ENCODE measurements at places on chromosomes 12 and 14.

DNA sequence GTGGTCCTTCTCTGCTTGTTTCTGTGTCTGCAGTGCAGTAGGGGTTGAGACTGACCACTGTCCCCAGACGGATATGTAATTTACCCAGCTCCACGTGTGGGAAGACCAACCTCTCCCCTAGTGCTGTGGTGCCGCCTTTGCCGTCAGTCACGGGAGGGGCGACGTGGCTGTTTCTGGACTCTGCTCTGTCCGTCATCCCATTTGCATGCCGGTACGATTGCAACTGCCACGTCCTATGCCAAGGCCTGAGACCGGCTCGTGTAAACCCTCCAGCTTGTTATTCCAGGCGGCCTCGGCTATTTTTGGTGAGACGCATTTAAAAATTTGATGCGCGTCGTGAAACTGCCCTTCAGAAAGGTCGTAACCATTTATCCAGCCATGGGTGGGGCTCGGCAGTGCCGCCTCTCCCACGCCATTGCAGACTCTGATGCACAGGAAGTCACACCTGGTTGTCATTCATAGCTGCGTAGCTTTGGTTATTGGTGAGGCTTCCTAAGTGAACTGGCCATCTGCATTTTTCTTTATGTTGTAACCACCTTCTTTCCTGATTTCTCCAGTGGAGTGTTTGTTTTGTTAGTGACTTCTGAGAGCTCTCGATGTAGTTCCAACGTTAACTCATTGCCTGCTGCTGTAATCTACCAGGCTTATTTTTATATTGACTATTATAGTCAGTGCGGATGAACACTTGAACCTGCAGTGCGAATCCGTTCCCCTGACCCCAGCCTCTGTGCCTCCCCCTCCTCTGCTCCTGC lies 75.1 kb downstream of the ADGRD1 start:
- H3K27ac ChIP-seq = no peak overlapping the region
- no peak overlapping the region for H3K4me3 ChIP-seq
- H3K36me3 ChIP-seq = no peaks in the 10 kb centered on the region
- DNase-seq = no peak

GRCh38 chr12:1794440-1795090 lies 25.8 kb upstream of the LRTM2 start:
- H3K4me1 ChIP-seq = peaks cover 15% of the 10 kb centered on the region
- DNase-seq = no peak
- no peak overlapping the region for H3K4me3 ChIP-seq
- no peaks in the 10 kb centered on the region for H3K27me3 ChIP-seq
- no peak overlapping the region for H3K27ac ChIP-seq

GRCh38 chr12:16972923-16973770 lies 367.2 kb upstream of the LMO3 start:
- H3K27ac ChIP-seq = no peak overlapping the region
- H3K27me3 ChIP-seq = no peaks in the 10 kb centered on the region
- no peak for DNase-seq
- no peaks in the 10 kb centered on the region for H3K4me1 ChIP-seq

DNA sequence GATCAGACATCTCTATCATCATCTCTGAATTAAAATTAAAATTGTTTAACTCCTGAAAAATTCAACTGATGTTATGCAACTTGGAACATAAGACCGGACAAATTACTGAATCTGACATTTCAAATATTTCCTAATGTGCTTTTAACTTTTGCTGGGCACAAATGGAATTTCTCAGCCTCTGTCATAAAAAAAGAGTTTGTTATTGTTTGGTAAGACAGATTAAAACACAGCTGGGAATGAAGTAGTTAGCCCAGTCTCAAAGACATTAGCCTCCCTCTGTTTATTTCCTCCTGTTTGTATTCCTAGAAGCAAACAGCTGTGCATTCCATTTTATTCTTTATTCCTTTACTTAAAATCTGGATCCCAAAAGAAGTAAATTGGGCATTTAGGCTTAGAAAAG lies 29.4 kb downstream of the PLEKHA5 start:
- H3K27ac ChIP-seq = no peak overlapping the region
- no peaks in the 10 kb centered on the region for H3K4me1 ChIP-seq
- no peaks in the 10 kb centered on the region for H3K27me3 ChIP-seq

- no peak overlapping the region for H3K27ac ChIP-seq
- no peaks in the 10 kb centered on the region for H3K4me1 ChIP-seq
- H3K27me3 ChIP-seq = no peaks in the 10 kb centered on the region
- peaks cover 4% of the 10 kb centered on the region for H3K36me3 ChIP-seq
- no peak overlapping the region for H3K4me3 ChIP-seq
- no peak for DNase-seq
Measured at GRCh38 chr14:79960288-79960687, 251.0 kb downstream of the DIO2 start.

- H3K27me3 ChIP-seq = no peaks in the 10 kb centered on the region
- H3K27ac ChIP-seq = no peak overlapping the region
- H3K36me3 ChIP-seq = no peaks in the 10 kb centered on the region
- H3K4me1 ChIP-seq = no peaks in the 10 kb centered on the region
Measured at GRCh38 chr12:18250313-18250916, 10.9 kb upstream of the PIK3C2G start.

DNA sequence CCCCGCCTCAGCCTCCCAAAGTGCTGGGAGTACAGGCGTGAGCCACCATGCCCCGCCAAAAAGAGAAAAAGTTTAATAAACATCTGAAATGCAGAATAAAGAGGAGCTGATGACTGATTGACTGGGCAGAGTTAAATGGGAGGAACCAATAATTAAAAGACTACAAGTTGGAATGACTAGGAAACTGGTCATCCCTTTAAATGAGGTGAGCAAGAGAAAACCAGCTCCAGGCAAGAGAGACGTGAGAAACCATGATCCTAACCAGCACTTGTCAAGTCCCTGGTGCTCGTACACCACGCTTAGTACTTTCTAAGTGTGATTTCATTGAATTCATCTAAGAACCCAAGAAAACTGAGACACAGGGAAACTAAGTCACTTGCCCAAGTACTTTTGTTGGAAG lies 47.9 kb downstream of the MAP1LC3B2 start:
- DNase-seq = no peak
- H3K4me3 ChIP-seq = no peak overlapping the region
- H3K27ac ChIP-seq = no peak overlapping the region
- H3K27me3 ChIP-seq = no peaks in the 10 kb centered on the region
- H3K36me3 ChIP-seq = no peaks in the 10 kb centered on the region

DNA sequence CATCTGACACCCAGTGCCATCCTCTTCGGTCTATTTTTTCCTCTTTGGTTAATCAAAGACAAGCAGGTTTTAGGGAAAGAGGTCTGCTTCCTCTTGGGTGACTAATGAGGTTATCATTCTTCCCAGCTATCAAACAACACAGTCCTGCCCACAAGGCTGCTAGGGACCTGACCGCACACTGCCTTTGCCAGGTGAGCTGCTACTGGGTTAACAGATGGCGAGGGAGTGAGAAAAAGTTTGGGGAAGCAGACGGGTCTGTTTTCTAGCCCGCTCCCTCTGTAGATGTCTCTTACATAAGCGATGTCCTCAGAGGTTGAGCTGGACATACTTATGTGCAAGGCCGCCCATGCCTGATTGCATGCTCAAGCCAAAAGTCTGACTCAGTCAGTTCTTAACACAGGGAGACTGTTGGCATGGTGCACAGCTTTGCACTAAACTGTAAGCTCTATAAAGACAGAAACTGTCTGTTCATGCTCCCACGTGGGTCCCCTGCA lies 94.1 kb downstream of the SLC15A4 start:
- H3K4me1 ChIP-seq = no peaks in the 10 kb centered on the region
- H3K27me3 ChIP-seq = no peaks in the 10 kb centered on the region
- no peak for DNase-seq

DNA sequence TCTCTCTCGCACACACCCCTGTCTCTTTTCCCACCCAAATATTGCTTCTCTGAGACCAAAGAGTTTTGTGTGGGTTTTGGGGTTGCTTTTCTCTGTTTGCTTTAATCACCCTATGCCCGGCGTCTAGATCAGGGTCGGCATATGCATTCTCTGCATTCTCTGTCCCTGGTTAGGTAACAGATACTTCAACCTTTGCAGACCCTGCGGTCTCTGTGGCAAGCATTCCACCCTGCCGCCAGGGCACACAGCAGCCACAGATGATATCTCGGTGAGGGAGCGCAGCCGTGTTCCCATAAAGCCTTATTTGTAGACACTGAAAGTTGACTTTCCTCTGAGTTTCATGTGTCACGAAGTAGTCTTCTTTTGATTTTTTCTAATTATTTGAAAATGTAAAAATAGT lies 110.4 kb upstream of the FZD10 start:
- no peak for DNase-seq
- H3K4me3 ChIP-seq = no peak overlapping the region
- no peak overlapping the region for H3K27ac ChIP-seq

- H3K27me3 ChIP-seq = no peaks in the 10 kb centered on the region
- H3K4me3 ChIP-seq = no peak overlapping the region
- DNase-seq = no peak
- no peak overlapping the region for H3K27ac ChIP-seq
Measured at GRCh38 chr12:105464406-105464805, 133.9 kb downstream of the C12orf75 start.

- H3K27me3 ChIP-seq = no peaks in the 10 kb centered on the region
- no peaks in the 10 kb centered on the region for H3K36me3 ChIP-seq
- no peak for DNase-seq
- H3K4me3 ChIP-seq = no peak overlapping the region
- no peaks in the 10 kb centered on the region for H3K4me1 ChIP-seq
Measured at GRCh38 chr12:23169012-23169695, 544.2 kb downstream of the ETNK1 start.
